ENCODE measurements at places on chromosomes 1 and 21.

- DNase-seq, result no peak
Observed at GRCh38 chr1:43492826-43493225, 37.9 kb upstream of the PTPRF start.

- no peak for DNase-seq
Observed at GRCh38 chr1:37630426-37631028, 4.2 kb downstream of the RSPO1 start.

- DNase-seq, result no peak
Observed at GRCh38 chr1:41545996-41546832, 61.7 kb upstream of the EDN2 start.

DNA sequence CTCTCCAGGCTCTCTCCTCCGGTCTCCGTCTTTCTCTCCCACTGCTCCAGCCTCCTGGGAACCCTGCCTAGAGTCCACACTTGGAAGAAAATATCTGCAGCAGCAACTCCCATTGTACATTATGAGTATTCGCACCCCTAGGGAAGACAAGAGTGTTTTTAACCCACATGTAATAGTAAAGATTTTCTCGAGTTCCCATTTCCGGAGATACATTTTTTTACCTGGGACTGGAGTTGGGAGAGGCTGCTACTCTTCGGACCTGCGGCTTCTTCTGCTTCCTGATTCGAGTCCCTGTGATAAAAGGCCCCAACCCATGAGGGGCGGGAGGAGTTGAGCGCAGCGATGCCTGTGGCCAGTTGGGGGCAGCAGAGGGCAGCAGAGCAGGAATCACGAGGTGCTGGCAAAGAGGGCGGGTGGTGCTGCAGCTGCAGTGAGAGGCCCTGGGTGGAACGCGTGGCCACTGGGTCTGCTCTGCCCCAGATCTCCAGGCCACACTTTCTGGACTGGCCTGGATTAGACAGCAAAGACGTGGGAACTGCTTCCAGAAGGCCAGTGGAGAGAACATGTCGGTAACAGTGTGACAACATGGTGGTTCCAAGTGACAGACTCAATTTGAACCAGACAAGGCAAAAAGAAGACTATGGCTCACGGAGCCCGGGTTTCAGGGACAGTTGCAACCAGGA, 221.0 kb upstream of the CSF3R start:
- no peak for DNase-seq

DNA sequence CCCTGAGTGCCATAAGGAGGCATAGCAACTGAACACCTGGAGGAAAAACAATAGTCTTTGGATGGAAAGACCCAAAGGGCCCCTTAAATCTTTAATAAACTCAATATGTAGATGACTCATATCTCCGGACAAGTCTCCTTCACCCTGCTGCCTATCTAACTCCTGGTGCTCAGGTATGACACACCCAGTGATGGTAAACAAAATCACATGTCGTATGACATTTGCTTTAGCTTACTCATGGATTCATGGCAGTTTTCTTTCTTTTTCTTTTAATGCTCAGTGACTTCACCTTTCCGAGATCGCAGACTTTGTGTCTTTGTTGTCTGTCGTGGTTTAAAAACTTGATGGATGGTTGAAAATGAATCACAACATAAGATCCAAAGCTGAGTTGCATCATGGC, 208.5 kb upstream of the PROX1 start:
- no peak for DNase-seq

- DNase-seq, result no peak
Observed at GRCh38 chr1:13505020-13505419, 8.8 kb downstream of the LRRC38 start.

DNA sequence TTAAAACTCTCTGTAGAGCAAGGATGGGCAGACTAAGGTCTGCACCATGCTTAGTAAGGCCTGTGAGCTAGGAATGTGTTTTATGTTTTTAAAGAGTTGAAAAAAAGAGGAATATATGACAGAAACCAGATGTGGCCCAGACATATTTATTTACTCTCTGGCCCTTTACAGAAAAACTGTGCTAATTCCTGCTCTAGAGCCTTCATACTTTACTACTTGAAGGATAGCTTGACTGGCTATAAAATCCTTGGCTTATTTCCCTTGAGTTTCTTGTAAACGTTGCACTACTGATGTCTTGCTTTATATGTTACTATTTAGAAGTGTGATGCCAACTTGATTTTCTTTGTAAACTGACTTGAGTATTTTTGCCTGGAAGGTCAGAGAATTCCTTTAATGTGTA, 33.5 kb downstream of the CTBS start:
- DNase-seq, result no peak

DNA sequence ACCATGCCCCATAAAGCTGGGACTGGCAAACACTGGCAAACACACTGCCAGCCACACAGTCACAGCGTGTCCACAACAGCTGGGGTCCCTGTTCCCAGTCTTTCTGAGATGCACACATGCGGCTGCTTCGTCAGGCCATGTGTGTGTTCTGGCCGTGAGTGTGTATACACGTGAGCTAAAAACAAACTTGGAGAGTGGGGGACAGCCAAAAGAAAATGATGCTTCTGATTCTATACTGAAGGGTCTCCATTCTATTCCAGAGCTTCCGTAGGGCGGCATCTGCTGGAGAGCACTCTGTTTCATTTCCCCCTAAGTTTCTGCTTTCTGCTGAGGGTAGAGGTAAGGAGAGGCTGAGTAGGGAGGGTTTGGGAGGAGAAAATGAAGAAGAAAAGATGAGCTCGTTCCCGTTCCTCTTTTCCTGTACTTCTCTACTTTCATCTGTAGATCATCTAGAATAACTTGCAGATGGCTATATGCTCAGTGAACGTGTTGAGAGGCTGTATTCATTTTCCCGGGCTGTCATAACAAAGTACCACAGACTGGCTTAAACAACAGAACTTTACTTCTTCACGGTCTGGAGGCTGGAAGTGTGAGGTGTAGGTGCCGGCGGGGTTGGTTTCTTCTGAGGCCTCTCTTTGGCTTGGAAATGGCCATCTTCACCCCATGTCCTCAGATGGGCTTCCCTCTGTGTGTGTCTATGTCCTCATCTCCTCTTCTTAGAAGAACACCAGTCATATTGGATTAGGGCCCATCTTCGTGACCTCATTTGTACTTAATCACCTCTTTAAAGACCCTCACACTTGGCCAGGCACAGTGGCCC, 151.6 kb downstream of the TOMM20 start:
- no peak for DNase-seq

DNA sequence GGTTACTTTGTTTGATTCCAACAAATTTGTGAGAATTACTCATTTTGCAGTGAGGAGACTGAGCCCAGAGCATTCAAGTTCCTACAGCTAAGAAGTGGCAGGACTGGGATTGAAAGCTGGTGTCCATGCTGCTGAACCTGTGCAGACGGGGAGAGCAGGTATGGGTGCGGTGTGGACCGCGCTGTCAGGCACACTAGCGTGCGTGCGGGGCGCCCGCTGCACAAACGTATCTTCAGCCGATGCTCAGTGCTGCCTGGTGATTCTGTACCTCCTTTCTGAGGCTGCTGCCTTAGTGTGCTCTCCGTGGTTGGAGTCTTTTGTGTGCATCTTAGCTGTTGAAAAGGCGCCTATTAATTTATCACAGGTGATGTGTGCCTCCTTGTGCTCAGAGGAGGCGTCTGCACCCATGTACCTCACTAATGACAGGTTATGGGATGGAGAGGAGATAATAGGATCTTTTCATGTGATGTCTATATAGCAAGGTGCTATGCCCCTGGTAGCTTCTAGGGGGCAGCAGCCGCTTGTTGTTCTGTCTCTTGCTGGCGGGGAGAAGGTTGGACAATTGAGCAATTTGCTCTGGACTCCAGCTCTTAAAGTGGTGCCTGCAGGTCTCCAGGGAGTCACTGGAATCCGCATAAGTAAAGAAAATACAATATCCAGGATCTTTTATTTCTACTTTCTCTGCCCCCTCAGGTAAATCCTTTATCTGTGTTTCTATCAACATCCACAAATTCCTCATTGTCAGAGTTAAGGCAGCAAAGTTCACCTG, 32.5 kb downstream of the PEX14 start:
- DNase-seq, result peak; percentile 41

- DNase-seq, result no peak
Observed at GRCh38 chr1:237226177-237226944, 184.4 kb downstream of the RYR2 start.

GRCh38 chr1:66405061-66405460, 128.9 kb upstream of the SGIP1 start:
- no peak for DNase-seq

DNA sequence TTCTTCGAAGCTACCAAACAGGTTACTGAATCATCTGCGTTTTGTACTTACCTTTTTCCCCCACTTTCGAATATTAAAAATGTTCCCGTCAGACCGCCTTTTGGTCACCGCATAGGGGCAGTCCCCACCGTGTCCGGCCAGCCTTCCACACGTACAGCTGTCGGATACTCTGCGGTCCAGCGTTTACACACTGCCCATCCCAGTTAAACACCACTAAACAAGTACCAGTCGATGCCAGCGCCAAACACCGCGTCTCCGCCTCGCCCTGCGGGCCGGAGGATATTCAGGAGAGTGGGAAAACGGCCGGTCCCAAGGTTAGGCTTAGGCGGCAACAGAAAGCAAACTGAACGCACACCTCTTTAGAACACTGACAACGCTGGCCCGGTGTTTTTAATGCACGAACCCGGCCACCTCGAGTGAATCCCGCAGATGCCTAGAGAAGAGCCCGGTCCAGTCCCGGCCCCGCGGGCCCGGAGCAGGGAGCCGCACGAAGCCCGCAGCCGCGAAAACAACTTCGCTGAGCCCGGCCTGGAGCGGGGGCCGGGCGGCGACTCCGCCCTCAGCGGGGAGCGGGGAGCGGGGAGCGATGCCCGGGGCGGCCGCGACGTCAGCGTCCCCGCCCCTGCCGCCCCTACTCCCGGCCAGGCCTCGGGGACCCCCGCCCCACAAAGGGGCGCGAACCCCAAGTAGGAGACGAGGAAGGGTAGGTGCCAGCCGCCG, 730 bp upstream of the PHF13 start:
- DNase-seq, result no peak

- no peak for DNase-seq
Observed at GRCh38 chr1:228362884-228363450, 43.7 kb downstream of the TRIM11 start.

DNA sequence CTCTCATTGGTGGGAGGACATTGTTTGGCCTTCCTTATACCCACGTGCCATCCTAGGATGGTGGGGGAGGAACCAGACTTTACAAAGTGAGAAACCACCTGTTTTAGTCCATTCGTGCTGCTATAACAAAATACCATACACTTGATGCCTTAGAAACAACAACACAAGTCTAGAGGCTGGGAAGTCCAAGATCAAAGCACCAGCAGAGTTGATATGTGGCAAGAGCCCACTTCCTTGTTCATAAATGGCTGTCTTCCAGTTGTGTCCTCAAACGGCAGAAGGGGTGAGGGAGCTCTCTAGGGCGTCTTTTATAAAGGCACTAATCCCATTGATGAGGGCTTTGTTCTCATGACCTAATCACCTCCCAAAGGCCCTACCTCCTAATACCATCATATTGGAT, 31.1 kb downstream of the CAPN8 start:
- DNase-seq, result no peak

- no peak for DNase-seq
Observed at GRCh38 chr1:196960854-196961253, 16.5 kb upstream of the CFHR5 start.

DNA sequence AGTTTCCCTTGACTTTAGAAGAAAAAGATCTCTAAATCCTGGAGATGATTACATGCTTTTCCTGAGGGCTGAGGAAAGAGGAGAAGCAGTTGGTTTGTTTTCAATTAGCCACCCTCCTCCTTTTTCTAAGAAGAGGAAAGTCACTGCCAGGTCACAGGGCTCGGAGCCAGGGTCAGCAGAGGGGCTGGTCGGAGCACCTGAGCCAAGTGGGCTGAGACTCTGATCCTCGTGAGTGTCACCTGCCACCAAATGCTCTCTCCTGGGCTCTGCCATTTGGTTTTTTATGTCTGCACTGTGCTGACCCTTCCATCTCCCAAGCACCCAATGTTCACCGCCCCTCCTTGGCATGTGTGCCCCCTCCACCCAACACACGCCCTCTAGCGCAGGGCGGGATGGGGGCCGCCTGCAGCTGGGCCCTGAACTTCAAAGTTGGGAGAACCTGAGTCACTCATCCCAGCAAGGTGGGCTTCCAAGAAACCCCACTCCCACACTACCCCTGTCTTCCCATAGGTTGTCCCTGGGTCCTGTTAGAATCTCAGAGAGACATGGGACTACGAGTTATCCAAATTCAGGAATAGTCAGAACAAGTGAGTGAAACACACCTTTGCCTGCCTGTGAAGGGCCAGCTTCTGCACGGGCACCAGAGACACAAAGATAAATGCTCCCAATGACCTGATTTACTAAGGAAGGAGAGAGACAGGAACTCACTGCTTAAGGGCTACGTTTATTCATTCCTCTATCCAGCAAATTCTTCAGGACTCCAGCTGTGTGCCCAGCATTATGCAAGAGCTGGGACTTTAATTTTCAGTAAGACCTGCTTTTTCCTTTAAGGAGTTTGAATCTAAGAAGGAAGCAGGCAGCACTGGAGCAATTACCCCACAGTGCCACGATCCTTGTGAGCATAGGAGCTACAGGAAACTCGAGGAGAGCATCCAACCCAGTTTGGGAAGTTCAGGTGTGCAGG, 127.5 kb downstream of the RHOU start:
- no peak for DNase-seq

DNA sequence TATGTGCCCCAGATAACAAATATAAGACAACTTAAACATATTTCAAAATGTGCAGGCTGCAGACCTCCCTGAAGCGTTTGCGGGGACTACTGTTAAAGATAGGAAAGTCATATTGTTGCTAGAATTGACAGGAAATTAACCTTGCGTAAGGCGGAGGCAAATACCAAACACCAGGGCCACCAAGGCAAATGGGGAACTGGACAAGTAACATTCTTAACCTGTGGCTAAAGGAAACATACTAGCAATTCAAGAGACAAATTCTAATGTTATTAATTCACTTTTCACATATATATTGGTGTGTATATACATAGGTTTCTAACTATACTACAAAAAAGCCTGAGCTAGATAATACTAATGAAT, 6.8 kb downstream of the HAPLN2 start:
- DNase-seq, result no peak

GRCh38 chr1:222632749-222633148, 14.9 kb downstream of the MIA3 start:
- no peak for DNase-seq

- DNase-seq, result peak; percentile 90
Observed at GRCh38 chr1:47437447-47438164, at the start of gene FOXD2. FOXD2 (plus strand) TSS chr1:47438044; CDS start chr1:47438136, 92 bp downstream.

- no peak for DNase-seq
Observed at GRCh38 chr1:36352910-36353878, 29.7 kb upstream of the EVA1B start.

DNA sequence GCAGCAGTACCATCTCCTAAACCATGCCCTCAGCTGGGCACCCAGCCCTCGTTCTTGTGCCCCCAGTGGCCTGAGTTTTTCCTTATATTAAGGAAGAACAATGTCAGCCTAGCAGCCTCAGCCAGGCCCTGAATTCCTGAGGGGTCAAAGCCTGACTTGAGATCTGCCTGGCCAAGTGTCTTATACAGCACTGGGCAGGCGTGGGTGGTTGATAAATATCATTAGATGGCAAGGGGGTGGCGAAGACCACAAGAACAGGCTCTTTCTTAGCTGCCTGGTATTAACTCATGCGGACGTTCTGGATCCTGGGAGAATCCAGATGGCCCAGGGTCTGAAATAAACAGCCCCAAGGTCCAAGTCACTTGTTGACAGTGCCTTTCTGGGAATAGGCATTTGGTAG, 18.3 kb downstream of the NGF start:
- no peak for DNase-seq

- DNase-seq, result no peak
Observed at GRCh38 chr1:228944296-228944695, 209.0 kb downstream of the RHOU start.

Data from naive thymus-derived CD8-positive, alpha-beta T cell (primary cell).